ENCODE measurements at places on chromosomes 4 and X.

GRCh38 chrX:135347381-135348016 is 38.2 kb downstream of the ETDC start:
- DNase-seq = no peak

GRCh38 chrX:47358387-47359065 is 11.9 kb upstream of the ZNF157 start:
- no peak for DNase-seq

GRCh38 chr4:101019941-101020401 is 327.4 kb downstream of the PPP3CA start:
- DNase-seq = no peak

- DNase-seq = no peak
These were observed 2.6 kb upstream of the SLC6A8 start for GRCh38 chrX:153685156-153685536.

DNA sequence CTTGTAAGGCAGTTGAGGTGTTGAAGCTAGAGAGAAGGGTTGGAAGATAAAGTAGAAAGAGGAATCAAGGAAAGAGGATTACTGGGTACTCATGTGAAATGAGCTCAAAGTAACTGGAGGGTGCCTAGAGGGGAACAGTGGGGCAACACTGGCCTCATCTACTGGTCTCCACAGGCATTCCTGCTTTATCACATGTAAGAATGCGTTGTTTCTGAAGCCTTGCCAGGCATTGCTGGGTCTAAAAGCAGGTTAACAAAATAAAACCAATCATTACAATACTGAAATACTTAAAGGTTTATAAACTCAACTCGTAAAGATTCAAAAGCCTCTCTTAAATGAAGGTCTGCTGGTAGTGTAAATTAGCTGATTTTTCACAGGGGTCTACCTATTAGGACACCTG is 96.0 kb downstream of the FANCB start:
- DNase-seq = no peak

DNA sequence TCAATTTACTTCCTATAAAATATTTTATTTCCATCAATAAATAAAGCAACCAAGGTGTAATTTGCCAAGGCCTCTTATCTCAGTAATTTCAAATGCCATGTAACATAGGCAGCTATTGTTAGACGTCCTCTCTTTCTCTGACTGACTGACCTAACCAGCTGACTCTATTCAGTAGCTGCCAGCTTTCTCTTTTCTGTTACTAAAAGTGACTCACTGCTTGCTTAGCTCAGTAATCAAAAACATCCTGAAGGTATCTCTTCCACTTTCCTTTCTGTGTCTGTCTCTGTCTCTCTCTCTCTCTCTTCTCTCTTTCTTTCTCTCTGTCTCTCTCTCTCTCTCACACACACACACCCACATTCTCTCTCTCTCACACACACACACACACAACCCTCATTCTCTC is 134.2 kb downstream of the SPOCK3 start:
- no peak for DNase-seq

DNA sequence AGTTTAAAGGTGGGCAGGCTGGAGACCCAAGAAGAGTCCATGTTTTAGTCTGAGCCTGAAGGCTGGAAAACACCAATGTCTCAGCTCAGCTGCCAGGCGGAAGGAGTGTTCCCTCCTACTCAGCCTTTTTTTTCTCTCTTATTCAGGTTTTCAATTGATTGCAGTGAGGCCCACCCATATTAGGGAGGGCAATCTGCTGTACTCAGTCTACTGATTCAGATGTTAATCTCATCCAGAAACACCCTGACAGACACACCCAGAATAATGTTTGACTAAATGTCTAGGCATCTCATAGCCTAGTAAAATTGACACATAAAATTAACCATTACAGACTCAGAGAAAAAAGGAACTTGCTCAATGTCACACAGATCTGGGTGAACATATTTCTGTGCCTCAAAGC is 347.1 kb downstream of the GBA3 start:
- no peak for DNase-seq

- no peak for DNase-seq
These were observed 2.8 kb downstream of the APLN start for GRCh38 chrX:129651756-129652564.

DNA sequence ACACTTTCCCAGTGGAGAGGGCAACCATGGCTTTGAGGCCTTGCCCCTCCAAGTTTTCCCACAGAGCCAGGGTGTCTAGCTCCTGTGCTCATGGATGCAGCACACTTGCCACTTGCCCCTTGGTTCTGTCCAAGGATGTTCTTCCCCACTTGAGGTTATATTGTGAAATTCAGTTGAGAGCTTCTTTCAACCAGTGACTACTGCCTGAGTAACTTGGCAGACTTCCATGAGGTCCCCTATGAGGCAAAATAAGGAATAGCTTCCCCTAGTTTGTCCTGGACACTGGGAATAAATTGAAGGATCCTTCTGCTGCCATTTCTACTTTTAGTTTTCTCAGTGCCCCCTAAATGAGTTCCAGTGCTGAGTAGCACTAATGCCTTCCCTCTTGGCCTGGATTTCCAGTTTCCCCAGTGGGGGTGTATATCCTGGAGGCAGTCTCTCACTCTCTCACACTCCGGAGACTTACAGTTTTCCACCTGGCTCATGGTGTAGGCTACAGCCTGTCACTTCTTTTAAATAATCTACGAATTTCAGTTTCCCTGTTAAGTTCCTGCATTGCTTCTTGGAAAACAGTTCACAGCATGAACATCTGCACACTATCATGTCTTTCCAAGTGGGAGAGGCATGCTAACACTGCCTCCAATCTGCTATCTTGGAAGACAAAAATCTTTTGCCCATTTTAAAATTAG is 36.4 kb upstream of the ADH4 start:
- DNase-seq = no peak

- no peak for DNase-seq
These were observed 70.3 kb downstream of the IRS4 start for GRCh38 chrX:108666101-108666500.

DNA sequence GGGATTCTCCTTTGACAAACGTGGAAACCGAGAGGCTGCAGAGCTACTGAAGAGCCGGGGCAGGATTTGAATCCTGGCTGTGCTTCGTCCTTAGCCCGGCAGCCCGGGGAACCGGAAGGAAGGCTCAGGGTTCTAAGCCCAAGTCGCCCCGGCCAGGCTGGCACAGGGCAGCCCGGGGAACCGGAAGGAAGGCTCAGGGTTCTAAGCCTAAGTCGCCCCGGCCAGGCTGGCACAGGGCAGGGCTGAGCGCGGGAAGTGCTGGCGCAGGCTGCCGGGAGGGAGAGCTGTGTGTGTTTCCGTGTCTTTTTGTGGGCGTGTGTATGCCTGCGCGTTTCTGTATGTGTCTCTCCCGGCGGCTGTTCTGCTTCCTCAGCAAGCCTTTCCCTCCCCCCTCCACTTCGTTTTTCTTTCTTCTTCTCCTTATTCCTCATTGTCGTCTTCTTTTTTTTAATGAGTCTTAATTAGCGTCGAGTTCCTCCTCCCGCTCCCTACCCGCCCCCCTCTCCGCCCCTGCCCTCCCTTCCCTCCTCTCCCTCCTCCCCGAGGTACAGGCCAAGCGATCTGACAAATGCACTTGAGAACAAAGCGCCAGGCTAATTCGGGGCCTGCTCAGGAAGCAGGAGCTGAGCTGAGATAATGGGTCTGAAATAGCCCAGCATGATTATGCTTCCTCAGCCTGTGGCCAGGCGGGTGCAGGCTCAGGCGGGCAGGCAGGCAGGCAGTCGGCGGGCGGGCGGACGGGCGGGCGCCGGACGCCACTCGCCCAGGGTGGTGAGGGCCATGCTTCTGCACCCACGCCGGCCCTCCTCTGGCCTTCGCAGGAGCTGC is 65.9 kb downstream of the EFNB1 start:
- no peak for DNase-seq

DNA sequence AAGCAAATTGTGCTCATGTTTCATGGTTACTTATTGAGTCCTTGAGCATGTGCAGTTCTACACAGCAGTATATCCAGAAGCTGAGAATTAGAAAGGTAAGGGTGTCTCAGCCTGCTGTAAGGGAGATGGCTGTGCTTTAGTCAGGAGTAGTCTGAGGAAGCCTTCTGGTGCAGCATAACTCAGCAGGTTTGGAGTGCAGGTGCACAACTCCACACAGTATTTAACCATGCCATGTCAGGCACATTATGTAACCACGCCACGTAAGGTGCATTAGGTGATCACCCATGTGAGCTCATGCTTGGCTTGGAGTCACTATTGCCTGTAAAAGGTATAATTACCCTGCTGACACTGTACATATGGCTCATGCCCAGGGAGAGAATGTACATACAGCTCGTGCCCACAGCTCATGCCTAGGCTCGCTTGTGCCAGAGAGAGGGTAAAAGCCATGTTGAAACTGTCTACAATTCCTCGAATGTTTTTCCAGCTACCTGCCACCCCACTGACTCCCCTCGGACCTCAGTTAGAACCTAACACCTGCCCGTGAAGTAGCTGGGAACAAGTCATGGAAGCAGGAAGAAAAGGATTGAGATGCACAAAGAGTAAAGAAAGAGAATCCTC is 37.8 kb downstream of the UCHL1 start:
- no peak for DNase-seq

GRCh38 chr4:122766950-122767349 is 34.4 kb downstream of the BBS12 start:
- no peak for DNase-seq

GRCh38 chrX:153420851-153421599 is 9.8 kb downstream of the ZFP92 start:
- no peak for DNase-seq

DNA sequence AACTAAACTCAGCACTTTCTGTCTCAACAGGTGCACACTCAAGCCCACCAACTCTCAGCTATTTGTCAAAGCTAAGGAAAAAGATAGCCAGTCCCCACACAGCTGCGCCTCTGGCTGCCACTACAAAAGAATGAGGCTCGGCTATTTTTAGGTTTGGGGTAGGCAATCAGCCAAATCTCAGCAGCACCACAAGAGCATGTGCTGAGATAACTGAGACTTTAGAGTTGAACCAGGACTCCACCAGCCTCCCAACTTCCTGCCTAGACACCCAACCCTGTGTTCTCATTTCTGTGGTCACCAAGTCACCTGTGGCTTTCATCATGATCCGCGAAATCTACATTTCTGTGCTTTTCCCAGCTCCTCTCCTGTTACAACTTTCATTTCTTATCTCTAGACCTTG is 28.0 kb downstream of the DMD start:
- DNase-seq = no peak

DNA sequence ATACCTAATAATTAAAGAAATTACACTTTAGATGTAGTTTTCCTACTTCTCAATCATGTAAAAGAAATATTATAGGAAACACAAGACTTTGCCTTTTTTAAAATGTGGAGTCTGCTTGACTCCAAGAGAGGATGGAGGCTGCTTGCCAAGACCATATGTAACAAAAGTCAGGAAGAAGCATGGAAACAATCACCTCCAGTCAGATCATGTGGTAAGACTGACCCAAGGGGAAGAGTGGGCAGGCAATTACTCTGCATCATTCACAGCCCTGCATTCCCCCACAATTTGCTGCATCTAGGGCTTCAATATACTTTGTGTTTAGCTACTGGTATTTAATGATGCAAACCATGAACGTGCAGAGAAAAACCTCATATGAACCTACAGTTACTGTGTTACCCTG is 78.0 kb upstream of the RXFP1 start:
- DNase-seq = no peak

GRCh38 chr4:38177641-38178391 is 217.6 kb downstream of the PTTG2 start:
- peak; percentile 42 for DNase-seq

DNA sequence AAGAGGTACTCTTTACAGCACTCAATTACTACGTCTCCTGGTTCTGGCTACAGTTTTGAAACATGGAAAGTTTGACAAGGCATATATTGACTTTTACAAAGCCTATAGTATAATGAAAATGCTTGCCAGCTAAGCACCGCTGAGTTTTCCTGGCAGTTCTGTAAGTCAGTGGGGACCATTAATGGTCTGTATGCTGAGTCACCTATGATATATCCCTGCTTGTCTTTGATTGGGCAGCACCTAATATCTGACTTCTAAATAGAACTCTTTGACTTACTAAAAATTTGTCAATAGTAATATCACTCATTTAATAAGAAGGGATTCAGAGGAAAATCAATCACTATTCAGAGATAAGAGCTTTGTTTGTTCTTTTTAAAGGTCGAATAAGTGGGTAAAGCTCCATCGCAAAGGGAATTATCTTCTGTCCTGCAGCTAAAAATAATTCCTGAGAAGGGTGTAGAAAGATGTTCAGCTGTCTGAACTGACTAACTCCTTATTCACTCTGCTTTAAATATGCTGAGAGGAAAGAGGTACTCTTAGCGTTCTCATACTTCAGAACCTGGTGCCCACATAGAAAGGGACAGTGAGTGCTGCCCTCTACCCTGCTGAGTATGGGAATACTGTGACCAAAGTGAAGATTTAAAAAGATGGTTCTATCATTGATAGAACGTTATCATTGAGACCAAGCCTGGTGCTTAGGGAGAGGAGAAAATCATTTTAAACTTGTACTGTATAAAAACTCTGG is 959 bp downstream of the SMPX start:
- DNase-seq = no peak

DNA sequence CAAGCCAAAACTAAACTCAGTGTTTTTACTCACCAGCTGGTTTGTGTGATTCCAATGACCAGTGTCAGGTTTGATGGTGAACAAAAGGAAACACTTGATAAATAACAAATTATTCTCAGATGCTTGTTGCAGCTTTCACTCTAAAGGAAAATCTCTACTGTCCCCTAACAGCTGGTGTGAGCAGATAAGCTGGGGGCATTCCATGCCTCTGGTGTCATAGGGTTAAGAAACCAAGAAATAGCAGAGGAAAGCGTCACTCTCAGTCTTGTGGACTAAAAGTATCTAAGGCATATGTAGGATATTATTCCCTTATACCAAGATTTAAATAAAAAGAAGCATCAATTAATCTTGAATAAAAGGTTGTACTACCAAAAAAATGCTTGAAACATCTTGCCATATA is 24.3 kb downstream of the TRPC5 start:
- no peak for DNase-seq

DNA sequence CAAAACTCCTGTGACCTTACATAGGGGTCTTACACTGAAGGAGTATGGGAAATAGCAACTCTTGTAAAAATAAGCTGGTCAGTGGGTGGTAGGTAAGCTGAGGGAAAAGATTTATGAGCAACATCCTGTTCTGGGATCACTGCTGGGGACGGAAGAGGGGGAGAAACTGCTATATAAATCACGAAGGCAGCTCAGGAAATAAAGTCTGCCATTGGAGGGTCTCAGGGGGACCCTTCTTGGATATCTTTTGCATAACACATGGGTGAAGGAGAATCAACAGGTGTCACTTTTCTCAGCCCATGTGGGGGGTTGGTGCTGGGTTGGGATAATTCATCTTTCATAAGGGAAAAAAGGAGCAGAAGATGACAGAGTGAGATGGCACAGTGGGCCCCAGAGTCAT is 33.7 kb downstream of the AFF1 start:
- no peak for DNase-seq

DNA sequence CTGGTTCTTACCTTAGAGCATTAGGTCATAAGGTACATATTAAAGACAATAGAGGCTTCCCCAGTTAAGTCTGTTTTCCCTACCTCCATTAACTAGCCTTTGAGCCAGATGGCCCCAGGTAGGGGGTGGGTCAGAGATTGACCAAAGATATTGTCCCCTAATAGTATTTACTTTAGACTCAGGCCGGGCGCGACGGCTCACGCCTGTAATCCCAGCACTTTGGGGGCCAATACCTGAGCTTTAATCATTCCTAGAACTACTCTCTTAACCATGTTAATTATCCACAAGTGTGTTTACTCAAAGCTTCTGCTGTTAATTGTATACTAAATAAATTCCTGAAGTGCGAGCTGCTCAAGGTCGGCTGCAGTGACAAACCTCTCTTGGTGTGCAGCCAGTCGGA is 28.0 kb upstream of the AMBN start:
- no peak for DNase-seq

GRCh38 chr4:74206088-74206825 is 48.3 kb downstream of the MTHFD2L start:
- DNase-seq = no peak

- no peak for DNase-seq
These were observed 16.2 kb upstream of the FHL1 start for GRCh38 chrX:136130931-136131833.

Data from stimulated activated naive CD4-positive, alpha-beta T cell treated with Interleukin-2 at 50 U/mL for 16 hours (primary cell).